Non-pigmented ciliary epithelial cell (primary cell): ENCODE measurements at places on chromosomes 3 and 15.

DNA sequence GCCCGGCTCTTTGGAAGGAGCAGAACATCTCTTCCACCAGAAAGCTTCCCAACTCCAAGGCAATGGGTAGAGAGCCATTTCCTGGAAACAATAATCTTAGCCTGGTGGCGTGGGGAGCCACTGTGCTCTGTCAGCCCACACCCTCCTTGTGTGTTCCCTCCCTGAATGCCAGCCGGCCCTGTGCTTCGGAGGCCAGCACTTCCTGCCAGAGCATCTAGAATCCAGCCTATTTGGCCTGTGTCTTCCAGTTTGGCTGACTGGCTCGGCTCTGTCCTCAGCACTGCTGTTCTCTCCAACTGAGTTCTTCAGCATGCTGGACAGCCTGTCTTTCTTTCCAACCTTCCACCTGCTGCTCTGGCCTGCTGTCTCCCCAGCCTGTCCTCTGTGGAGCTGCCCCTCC lies 349.3 kb downstream of the MFSD1 start:
- no peak for DNase-seq

DNA sequence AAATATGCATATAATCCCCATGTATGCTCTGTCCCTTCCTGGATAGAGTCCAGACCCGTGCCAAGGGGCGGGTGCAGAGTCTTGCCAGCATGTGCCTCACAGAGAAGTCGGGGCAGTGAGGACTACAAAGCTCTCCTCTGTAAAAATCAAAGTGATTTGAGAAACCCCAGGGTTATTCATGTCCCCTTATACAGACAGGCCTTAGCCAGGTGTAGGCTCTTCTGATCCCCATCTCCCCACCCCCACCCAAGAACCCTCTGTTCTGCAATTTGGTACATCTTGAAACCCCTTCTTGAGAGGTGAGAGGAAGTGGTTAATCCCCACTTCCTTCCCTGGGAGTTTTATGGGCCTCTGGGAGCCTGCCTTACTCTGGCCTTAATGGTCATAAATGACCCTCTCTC lies 24.7 kb downstream of the TRIM71 start:
- DNase-seq: no peak

DNA sequence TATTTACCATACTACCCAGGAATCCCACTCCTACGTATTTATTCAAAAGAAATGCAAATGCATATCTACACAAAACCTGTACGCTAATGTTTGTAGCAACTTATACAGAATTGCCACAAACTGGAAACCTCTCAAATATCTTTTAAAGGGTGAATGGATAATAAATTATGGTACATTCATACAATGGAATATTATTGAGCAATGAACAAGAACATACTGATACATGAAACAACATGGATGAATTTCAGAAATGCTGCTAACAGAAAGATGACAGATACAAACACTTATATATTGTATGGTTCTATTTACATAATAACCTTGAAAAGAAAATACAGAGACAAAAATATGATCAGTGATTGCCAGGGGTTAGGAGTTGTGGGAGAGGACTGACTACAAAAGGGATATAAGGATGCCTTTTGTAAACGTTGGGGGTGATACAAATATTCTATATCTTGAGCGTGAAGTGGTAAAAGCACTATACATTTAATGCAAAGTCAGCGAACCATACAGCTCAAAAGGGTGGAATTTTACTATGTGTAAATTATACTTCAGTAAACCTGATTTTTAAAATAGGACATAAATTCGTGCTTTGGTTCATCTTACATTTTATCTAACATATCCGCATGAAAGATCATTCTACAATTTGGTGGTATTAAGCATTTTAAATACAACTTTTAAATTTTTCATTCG lies 55.0 kb upstream of the FOXB1 start:
- DNase-seq: no peak

DNA sequence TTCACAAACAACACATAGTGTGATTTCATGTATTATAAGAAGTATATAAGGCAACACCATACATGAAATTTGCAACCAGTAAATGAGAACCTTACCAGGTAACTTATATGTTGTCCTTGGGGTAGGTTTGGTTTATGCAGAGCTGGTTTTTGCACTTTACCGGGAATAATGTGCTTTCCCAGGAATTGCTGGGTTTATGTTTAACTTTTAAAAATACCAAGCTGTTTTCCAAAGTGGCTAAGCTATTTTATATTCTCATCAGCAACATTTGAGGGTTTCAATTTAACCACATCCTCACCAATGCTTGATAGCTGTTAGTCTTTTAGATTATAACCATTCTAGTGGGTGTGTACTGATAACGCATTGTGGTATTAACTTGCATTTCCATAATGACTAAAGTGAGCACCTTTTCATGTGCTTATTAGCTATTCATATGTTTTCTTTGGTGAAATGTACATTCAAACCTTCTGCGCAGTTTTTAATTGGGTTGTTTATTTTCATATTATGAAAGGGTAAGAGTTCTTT lies 71.6 kb downstream of the KY start:
- no peak for DNase-seq

DNA sequence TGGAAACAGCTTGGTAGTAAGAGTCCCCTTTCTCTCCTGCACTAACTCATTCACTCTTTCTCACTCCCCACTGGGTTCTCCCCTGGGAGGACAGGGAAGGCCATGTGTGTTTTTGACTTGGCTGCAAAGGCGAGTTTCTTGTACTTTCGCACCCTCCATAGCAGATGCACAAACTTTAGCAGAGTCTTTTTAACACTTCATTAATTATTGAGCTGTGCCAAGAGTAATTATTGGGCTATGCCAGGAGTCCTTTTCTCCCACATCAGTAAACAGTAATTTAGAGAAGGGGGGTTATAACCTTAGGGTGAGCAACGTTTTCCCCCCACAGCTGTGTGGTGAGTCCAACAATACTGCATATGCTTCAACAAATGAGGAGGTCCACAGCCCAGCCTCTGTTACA lies 224.4 kb upstream of the ATP11B start:
- DNase-seq: no peak

DNA sequence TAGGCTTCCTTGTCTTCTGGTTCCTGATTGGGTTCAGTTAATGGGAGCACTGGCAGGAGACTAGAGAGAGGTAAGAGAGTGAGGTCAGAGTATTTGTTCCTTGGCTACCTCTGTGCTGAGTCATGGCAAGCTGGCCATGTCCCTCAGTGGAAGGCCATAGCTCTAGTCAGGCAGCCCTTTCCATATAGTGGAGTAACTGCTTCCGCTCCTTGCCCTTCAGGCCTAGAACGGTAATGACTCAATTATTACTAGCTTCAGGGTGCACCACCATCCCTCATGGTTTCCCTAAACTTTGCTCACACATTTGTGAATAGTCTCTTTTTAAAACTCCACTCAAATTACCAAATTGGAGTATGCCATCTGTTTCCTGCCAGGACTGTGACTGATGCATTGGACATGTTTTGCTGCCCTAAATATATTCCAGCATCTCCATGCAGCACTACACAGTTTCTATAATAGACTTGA lies 10.5 kb upstream of the ANO10 start:
- peak; percentile 48 for DNase-seq

DNA sequence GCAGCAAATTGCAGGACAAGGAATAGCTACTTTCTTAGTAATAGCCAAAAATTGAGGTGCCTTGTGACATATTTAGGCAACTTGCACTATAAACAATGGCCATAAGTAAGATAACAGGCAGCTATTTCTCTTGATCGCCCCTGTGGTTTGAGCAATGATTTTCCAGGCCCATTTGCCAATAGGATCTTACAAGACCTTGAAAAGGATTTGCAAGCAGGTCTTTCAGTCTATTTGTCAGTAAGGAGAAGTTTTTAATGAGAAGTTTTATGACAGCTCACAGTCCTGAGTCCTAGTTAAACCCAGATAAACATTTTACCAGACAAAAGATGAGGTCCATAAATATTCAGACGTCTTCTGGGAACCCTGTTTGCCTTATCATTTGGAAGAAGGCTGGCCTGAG lies 645.5 kb downstream of the RBMS3 start:
- no peak for DNase-seq

GRCh38 chr15:34773013-34773412 lies 18.2 kb upstream of the GJD2 start:
- no peak for DNase-seq

DNA sequence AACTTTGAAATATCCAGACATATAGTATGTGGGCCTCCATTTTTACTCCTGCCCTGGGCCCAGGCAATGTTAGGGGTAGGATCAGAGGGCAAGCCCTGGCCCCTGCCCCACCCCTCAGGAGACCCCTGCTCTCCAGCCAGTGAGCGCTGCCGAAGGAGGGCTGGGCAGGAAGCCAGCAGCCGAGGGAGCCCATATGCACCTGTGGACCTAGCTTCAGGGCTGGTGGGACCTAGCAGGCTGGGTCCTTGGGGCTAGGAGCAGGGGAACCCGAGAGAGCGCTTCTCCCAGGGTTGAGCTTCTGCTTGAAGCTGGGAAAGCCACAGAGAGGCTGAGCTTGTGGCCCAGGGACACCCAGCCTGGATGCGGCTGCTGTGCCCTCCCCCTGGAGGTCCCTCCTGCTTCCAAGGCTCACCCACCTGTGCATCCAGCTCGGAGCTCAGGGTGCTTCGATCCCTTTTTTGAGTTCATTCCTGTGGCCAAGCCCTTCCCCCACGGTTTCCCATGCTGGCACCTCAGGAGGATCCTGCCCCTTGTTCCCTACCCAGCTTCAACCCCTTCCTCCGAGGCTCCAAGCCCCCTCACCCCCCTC lies 21.0 kb upstream of the CYP11A1 start:
- no peak for DNase-seq

DNA sequence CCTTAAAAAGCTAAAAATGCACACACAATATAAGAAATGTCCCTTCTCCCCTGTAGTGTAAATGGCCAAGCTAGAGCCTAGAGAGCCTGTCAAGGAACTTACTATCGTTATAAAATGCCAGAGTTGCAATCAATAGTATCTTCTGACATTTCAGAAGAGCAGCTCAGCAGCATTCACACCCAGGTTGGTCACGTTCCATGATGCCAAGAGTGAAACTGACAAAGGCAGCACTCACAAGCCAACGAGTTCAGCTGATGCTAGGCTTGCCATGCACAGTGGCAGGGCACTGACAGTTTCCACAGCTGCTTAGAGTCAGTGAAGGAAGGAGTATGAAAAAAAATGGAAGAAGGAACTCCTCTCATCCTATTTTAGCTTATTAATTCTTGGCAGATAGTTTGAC lies 331.4 kb upstream of the CCDC54 start:
- no peak for DNase-seq

GRCh38 chr15:79682285-79682684 lies 214.5 kb downstream of the MTHFS start:
- DNase-seq: peak; percentile 67

DNA sequence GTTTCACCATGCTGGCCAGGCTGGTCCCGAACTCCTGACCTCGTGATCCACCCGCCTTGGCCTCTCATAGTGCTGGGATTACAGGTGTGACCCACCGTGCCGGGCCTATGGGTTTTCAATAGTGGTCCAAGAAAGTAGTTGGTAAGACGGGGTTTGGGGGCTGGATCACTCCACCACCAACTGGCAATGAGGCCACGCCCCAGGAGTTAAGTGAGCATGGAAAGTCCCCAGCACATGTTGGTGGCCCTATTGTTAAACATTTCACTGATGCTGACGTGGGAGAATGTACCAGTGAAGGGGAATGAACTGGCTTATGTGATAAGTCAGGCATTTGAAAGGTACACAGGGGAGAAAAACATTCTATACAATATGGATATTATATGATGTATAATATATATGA lies 80.4 kb downstream of the CHRD start:
- no peak for DNase-seq

- DNase-seq: no peak
These were observed 95.8 kb downstream of the CADM2 start for GRCh38 chr3:85054579-85054978.

DNA sequence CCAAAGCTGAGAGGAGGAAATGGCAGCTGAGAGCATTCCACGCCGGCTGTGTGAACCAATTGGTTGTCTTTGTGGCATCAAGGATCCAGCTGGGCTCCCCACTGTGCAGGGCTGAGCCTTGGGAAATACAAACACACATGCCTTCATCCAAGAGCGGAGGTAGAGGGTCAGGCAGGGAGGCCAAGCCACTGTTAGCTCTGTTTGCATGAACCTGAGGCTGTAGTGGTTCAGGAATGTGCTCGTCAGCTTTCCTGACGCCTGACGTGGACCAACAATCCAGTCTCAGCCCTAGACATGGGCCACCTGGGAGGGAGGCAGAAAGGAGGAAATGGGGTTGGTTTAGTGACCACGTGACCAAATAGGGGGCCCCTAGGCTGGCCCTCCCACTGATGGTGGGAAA lies 276.9 kb downstream of the TLE3 start:
- peak; percentile 74 for DNase-seq

DNA sequence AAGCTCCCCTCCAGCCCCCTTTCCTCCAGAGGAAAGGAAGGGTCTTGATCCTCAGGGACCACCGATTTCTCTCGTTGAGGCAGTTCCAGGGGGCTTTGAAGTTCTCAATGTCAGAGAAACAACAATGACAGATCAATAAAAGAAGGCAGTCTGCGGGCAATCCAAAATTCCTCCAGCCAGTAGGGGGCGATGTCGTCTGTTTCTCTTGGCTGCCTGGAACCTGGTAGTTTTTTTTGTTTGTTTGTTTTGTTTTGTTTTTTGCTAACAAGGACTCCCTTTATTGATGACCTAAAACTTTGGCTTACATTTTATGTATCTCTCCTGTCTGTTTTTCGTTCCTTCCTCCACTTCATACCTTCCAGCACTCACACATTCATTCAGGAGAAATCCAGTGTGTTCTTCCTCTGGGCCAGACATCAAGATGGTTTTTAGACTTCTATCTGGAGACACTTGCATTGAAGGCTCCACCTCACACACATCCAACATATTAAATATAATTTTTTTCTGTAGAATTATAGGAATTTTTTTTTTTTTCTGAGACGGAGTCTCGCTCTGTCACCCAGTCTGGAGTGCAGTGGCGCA lies 276.6 kb downstream of the RPLP1 start:
- no peak for DNase-seq

- no peak for DNase-seq
These were observed 552.9 kb upstream of the KCNMB2 start for GRCh38 chr3:177983320-177983719.

GRCh38 chr3:48738926-48739616 lies 22.1 kb upstream of the IP6K2 start:
- no peak for DNase-seq

- DNase-seq: no peak
These were observed 60.7 kb downstream of the CFAP20DC start for GRCh38 chr3:58989163-58989562.

DNA sequence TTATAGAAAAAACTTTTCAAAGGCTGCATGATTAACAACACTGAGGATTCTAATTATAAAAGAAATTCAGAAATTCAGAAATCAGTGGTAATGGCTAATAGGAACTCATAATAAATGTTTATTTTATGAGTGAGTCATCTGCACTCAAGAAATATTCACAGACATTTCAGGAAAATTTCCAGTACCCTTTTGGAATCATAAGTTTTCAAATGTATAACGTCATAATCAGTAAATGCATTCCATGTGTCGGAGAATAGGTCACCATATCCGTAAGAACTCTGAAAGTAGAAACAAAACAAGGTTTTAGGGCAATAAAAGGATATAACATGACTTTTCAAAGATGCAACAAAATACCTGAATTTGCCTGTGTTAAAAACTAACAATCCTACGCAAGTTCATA lies 24.7 kb downstream of the EOGT start:
- DNase-seq: no peak

- DNase-seq: no peak
These were observed 17.4 kb upstream of the KCNMB2 start for GRCh38 chr3:178518660-178519396.

- DNase-seq: no peak
These were observed 576 bp upstream of the MB21D2 start for GRCh38 chr3:192918275-192918588.
